ENCODE measurements at places on chromosomes 3 and 15.

- no peak for DNase-seq
Observed at GRCh38 chr3:179734497-179735281, 81.8 kb downstream of the USP13 start.

- no peak for DNase-seq
Observed at GRCh38 chr15:66578286-66578875, 12.6 kb upstream of the LCTL start.

GRCh38 chr3:159236321-159236720 lies 434.5 kb downstream of the MFSD1 start:
- DNase-seq: no peak

GRCh38 chr3:112056451-112056929 lies 22.0 kb downstream of the TMPRSS7 start:
- DNase-seq: no peak

DNA sequence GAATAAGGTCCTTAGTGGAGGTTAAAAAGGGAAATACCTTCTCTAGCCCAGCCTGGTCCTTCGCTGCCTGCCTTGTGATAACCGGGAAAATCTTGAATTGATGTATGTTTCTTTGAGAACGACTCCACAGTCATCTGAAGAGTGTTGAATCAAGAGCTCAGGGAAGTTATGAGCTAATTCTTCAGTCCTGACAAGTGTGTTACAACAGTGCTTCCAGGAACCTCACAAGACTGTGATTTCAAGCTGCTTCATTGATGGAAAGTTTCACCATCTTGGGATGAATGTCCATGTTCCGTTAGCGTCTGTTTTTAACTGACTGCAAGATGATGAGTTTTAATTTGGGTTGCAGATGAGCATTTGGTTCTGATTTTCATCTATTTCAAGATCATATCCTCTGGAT lies 12.4 kb downstream of the TMEM41A start:
- DNase-seq: no peak

- no peak for DNase-seq
Observed at GRCh38 chr3:78277220-78277619, 1237.3 kb downstream of the ROBO2 start.

DNA sequence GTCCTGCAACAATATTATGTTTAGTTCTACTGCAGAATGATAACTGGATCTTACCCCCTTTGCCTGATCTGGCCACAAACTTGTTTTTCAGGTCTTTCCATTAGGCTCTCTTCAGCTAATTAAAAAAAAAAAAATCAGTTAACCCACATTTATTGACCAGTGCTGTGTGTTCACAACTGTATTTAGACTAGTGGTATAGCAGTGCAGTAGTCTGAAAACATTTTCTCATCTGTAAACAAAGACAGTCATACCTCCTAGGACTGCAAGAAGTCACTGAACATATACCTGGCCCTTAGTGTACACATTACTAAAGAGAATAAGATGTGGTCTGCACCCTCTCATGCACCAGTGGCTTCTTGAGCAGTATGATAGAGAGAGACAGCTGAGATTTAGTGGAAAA lies 22.5 kb downstream of the LPP start:
- DNase-seq: no peak

GRCh38 chr15:58019503-58020376 lies 45.8 kb downstream of the ALDH1A2 start:
- no peak for DNase-seq

- DNase-seq: no peak
Observed at GRCh38 chr15:98653686-98654085, 5.3 kb downstream of the IGF1R start.

GRCh38 chr3:26171006-26171405 lies 381.1 kb downstream of the OXSM start:
- DNase-seq: no peak

- DNase-seq: no peak
Observed at GRCh38 chr3:31732548-31732947, 199.8 kb downstream of the STT3B start.

DNA sequence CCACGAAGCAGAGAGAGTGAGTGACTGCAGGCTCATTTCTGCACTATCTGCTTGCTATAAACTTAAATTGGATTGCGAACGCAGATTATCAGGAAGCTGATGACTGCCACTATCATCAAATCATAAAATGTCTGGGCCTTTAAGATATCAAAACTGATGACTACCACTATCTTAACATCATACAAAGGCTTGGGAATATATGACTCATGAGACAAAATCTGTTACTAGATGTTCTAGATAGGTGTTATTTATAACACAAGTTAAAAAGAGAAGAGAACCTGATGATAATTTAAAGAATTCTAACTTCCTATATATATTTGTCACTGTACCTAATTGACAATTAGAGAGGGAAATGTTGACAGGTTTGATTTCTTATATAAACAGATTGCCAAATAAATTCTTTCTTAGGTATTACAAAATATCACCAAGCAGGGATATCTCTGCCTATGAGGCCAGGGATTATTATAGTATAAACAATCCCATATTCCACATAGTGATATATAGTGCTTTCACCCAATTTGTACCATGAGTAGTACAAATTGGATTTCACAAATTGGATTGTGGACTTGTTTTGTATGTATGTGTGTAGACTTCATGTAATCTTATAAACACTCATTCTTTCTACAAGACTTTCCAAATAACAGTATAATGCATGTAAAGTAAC lies 1157.2 kb downstream of the ROBO1 start:
- DNase-seq: no peak

- DNase-seq: no peak
Observed at GRCh38 chr3:53836084-53836872, 9.9 kb downstream of the CHDH start.

- no peak for DNase-seq
Observed at GRCh38 chr3:72888546-72889309, 882 bp downstream of the GXYLT2 start.

DNA sequence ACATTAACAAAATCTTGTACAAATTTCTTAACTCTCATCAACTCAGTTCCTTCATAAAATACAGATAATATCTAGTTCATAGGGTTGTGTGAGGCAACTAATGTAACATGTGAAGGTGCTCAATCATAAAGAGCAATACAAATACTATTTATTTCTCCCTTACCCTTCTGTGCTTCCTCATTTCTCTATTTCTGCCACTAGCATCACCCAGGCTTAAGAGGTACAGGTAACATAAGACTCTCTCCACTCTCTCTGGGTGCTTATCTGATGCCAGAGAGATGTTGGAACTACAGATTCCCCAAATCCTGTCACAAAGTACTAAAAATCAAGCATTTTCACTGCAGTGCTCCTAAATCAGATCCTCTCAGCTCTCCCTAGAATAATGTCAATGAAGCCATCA lies 74.9 kb downstream of the DPH6 start:
- no peak for DNase-seq

DNA sequence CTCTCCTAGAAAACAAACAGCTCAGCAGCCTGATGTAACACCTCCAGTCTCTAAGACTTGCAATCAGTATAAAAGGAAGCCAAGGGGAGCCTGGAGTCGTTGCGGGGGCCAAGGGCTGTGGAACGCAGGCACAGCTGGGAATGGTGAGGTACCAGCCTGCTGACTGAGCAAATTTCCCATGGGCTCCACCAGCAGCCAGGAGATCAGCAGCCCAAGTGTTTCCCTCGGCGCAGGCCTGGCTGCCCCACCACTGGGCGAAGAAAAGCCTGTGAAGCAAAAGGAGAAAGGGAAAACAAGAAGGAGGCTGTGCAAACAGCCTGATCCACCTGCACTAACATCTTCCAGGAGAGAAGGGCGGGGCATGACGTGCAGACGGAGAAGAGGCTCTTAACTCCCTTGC lies 155.3 kb downstream of the SHQ1 start:
- no peak for DNase-seq

DNA sequence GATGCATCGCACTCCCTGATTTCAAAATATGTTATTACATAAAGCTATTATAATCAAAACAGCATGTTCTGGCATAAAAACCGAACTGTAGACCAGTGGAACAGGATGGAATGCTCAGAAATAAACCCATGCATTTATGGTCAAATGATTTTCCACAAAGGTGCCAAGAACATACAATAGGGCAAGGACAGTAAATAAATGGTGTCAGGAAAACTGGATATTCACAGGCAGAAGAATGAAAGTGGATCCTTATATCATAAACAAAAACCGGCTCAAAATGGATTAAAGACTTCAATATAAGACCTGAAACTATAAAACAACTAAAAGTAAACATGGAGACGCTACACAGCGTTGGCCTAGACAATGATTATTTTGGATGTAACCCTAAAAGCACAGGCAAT lies 22.6 kb downstream of the USP50 start:
- no peak for DNase-seq

DNA sequence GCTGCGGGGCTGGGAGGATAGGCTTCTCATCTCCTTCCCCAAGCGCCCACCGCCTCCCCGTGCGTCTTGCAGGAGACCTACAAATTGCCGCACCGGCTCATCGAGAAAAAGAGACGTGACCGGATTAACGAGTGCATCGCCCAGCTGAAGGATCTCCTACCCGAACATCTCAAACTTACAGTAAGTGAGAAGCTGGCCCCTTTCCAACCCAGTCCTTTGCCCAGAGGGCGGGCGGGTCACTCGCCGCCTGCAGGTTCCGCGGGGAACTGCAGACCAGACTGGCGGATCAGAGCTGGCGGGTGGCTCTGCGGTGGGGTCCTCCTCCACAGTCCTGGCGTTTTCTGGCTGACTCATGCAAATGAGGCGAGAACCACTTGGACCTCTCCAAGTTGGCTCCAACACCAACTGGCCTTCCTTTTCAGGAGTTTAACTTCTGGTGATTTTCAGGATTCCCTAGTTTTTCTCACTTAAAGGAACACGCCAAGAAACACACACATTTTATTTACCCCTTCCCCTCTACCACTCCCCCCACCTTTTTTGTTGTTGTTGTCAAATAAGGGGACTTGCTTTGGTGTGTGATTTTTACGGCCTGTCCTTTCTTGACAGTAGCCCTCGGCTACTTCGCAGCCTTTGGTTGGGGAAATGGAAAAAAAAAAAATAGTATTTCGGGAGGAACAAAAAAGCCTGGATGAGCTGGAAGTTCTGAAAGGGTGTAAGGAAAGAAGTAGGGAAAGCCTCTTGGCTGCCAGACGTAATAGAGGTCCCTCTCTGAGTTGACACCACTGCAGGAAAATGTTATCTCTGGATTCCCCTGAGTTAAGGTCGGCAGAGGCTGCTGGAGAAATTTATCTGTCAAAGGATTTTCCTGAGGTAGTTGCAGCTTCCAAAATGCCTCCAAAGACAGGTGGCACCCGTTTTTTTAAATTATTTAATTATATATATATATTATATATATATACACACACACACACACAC lies 1.3 kb downstream of the BHLHE40 start:
- DNase-seq: peak; percentile 82

DNA sequence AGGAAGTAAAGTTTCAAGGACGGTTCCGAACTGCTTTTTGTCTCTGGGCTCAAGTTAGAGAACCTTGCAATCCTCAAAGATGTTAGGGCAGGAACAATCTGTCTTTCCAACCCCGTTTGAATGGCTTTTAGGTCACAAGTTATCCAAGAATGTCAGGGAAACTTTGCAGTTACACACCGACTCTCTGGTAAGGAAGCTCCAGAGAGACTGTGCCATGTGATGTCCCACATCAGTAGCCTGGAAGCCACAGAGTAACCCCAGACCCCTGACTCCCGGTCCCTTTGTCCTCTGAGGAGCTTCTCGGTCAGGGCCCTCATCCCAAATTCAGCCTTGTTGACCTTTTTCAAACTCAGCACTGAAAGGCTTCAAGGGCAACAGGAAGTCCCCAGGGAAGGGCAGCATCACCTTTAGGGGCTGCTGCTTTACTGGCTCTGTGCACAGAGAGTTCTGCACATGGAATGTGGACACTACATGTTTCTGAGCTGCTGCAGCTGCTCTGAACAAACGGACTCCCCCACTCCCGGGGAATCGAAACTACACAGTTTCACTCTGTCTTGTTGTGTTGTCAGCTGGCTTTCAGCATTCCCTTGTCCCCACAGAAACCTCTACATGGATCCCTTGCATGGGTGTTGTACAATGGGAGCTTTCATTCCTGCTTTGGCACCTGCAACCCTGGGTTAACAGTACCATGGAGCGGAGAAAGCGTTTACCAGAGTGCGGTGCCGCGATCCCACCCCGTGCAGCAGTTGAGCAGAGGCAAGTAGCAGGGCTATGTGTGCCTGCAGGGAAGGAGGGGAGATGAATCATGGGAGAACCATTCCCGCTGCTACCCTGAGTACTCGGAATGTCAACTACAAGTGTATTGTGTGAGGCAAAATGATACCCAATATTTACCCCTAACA lies 408.2 kb upstream of the THBS1 start:
- no peak for DNase-seq

DNA sequence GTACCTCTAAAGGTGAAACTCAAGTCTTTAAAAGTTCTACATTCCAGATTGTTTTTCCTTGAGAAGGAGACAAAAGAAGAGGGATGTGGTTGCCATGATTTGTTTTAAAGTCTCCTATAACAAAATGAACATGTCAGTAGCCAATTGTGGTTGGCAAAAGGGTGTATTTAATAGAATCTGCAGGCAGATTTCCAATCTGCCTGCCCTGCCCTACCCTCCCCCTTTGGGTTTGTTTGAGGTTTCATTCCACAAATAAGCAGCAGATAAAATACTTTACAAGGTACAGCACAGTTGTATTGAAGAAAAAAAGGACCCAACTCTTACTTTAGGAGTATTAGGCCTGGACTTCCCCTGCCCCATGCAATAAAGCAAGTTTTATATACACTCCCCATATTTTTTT lies 59.5 kb downstream of the MLH1 start:
- no peak for DNase-seq

- no peak for DNase-seq
Observed at GRCh38 chr3:108225221-108225620, 3.0 kb upstream of the IFT57 start.

DNA sequence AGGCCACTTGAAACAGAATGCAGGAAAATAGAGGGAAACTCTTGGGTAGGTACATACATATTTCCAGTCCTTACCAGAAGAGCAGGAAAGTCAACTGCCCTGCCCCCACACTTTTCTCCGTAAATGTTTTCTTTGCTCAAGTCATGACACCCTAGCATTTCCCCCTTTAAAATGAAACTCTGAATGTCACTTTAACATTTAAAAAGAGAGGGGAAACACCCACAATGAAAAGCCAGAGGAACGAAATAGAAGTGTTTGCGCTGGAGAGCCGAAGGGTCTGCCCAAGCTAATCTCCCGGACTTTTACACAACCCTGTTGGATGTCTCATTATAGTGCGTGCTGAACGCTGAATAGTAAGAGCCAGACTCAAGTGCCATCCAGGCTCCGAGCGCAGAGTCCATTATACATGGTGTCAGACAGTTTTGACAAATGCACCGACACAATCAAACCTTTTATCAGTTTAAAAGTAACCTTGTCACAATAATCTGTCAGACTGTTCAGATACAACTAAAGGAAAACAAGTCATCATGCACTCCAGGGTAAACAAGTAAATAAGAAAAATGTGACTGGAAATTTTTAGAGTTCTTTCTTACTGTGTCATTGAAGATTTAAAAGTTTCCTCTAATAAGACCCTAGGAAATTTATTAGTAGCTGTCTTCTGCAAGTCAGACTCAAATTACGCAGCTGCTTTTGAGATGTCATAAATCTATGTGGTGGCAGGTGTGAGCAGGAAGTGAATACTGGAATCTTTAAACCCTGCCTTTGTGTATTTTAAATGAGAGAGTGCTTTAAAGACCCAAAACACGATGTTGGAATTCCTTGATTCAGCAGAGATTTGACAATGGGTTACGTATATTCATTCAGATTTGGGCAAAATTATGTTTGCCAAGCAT lies 159.8 kb downstream of the RBMS3 start:
- DNase-seq: no peak

- no peak for DNase-seq
Observed at GRCh38 chr3:58884453-58884852, 165.4 kb downstream of the CFAP20DC start.
